IMR-90 (cell line): ENCODE measurements at places on chromosomes 3 and 15. TPM values are rescaled to one million over a fixed set of nuclear protein-coding genes. Genes with fewer than 3 reads are reported as not detected.

DNA sequence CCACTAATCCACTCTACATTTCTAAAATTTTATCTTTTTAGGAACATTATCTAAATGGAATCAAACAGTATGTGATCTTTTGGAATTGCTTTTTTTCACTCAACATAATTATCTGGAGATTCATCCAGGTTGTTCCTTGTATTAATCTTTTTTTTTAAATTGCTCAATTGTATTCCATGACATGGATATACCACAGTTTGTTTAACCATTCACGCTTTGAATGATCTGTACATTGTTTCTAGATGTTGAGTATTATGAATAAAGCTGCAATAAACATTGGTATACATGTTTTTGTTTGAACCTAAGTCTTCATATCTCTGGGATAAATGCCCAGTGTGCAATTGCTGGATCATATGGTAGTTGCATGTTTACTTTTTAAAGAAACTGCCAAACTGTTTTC is 5.5 kb downstream of the CTDSPL start:
- no peak overlapping the region for H3K4me3 ChIP-seq
- no peak for DNase-seq
- no peaks in the 10 kb centered on the region for H3K36me3 ChIP-seq
- no peaks in the 10 kb centered on the region for H3K27me3 ChIP-seq

- peaks cover 4% of the 10 kb centered on the region; the same call in 1 of the 2 replicates for H3K36me3 ChIP-seq
- DNase-seq = peak; percentile 85
- H3K27me3 ChIP-seq = no peaks in the 10 kb centered on the region
- peak overlapping the region; percentile 0; the same call in 1 of the 2 replicates for H3K27ac ChIP-seq
- no peak overlapping the region for H3K4me3 ChIP-seq
Measured at GRCh38 chr15:62782071-62782841, 260.3 kb upstream of the TPM1 start.

DNA sequence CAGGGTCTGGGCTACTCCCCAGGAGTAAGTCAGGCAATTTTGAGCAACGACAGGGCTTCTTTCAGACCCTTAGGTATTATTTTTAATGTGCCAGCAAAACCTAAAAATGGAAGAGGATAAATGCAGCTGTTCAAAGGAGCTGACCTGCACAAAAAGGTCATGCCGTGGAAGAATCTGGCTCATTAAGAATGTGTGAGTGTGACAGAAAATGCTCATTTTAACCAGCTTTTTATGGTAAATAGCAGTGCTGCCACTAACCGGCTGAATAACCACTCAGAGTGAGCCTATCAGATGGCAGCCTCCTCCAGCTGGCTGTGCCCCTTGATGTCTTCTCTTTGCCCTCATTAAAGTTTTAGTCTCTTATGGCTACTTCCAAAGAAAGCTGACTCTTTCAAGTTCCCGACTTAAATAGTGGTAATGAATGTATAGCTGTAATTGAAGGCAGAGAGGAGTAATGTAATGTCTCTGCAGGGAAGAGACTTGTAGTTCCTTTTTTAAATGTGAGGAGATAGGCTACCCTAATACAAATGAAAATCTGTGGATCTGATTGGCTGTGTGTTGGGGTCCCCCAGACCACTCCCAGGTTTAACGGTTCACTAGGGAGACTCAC is 9.5 kb upstream of the FSTL1 start:
- DNase-seq = no peak
- no peak overlapping the region for H3K4me3 ChIP-seq

GRCh38 chr15:51083641-51084166 is 11.0 kb downstream of the TNFAIP8L3 start:
- no peaks in the 10 kb centered on the region for H3K36me3 ChIP-seq
- H3K4me3 ChIP-seq = no peak overlapping the region
- H3K27ac ChIP-seq = no peak overlapping the region
- H3K4me1 ChIP-seq = peaks cover 2% of the 10 kb centered on the region; the same call in 1 of the 2 replicates

- no peaks in the 10 kb centered on the region for H3K27me3 ChIP-seq
- no peaks in the 10 kb centered on the region for H3K4me1 ChIP-seq
- no peak overlapping the region for H3K27ac ChIP-seq
- DNase-seq = no peak
- no peak overlapping the region for H3K4me3 ChIP-seq
Measured at GRCh38 chr3:154616298-154616697, 186.3 kb upstream of the GPR149 start.

GRCh38 chr3:39733804-39734203 is 75.6 kb upstream of the MYRIP start:
- no peak for DNase-seq
- H3K4me1 ChIP-seq = no peaks in the 10 kb centered on the region
- no peaks in the 10 kb centered on the region for H3K27me3 ChIP-seq
- H3K36me3 ChIP-seq = no peaks in the 10 kb centered on the region

GP9 gene
- not detected in 2 replicates for polyA plus RNA-seq
